ENCODE measurements at places on chromosomes 7 and 10.

DNA sequence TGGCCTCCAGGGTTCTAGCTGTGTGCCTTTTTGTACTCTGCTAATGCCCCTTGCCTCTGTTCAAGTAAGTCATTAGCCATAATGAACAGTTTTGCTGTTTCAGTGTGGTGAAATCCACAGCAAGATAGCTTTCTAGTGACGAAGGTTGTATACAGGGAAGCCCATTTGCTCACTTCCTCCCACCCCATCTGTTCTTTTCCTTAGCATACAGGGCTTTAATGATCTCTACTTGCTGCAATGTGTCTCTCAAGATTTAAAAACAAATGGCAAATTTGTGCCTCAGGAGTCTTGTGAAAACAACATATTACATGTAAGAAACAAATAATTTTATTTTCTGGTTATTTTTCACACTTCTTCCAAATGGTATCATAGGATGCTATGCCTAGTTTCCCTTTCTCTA, 243.2 kb downstream of the CDK14 start:
- no peak for DNase-seq

DNA sequence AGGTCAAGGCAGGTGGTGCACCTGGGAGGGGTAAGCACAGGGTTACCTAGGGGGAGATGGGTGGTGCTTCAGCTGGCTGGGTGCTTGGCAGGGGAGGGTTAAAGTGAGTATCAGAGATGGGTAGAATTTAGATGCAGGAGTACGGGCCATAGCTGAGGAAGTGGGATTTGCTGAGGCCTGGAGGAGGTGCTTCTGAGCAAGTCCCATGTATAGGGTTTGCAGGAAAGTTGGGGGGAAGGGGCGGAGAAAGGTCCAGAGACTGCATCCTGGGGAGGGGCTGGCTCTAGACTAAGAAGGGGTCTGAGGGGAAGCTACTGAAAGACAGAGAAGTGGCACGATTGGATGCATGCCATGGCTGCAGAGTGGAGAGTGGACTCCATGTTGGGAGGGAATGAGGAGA, 281.6 kb upstream of the ZNF32 start:
- DNase-seq, result no peak

DNA sequence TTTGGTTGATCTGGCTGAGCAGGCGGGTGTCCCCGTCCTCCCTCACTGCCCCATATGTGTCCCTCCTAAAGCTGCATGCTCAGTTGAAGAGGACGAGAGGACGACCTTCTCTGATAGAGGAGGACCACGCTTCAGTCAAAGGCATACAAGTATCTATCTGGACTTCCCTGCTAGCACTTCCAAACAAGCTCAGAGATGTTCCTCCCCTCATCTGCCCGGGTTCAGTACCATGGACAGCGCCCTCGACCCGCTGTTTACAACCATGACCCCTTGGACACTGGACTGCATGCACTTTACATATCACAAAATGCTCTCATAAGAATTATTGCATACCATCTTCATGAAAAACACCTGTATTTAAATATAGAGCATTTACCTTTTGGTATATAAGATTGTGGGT, 26.9 kb upstream of the TRIM56 start:
- no peak for DNase-seq

- no peak for DNase-seq
Observed at GRCh38 chr10:132939957-132940790, 2.2 kb downstream of the CFAP46 start.

DNA sequence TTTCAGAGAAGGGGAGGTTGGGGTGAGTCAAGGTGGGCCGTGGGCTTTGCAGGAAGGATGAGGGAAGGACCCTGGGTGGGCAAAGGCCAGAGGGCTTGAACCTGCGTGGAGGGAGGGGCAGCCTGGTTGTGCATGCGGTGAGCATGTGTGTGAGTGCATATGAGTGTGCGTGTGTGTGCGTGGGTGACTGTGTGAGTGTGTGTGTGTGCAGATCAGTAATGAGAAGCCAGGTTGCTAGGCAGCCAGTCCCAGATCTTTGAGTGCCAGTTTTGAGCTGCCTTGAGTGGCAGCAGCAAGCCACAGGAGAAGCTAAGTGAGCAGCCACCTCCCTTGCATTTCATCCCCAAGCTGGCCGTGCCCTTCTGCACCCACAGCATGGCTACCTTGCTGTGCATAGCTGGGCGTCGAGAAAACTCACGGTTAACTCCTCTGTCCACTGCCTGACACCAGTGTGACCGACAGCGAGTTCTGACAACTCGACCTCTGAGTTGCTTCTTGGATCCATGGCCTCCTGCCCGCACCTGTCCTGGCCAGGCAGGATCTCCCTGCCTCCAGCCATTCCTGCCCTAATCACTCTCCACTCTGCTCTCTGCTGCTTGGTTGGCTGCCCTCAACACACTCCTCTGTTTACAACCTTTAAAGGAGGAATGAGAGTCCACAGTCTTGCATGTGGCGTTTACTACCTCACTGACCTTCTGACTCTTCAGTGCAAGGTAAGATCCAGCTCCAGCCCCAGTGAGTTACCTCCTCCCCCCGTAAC, 775.4 kb downstream of the TYW1 start:
- DNase-seq, result no peak

DNA sequence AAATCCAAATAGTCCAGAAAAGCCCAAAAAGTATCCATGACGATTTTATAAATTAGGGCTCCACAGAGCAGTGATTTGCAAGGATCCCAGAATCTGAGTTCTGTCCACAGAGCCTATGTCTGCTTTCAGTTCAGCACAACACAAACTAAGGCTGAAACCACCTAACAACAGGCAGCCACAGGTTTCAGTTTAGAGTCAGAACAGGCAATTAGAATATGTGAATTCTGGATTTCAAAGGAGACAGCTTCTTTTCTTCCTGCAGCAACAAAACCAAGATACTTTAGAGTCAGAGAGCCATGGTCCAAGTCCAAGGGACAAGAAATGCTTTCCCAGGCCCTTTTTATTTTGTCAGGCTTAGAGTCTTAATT, 23.6 kb downstream of the IFIT3 start:
- no peak for DNase-seq

GRCh38 chr10:62471711-62472110, 97.5 kb downstream of the ZNF365 start:
- no peak for DNase-seq

- no peak for DNase-seq
Observed at GRCh38 chr7:131995324-131995723, 438.9 kb upstream of the PODXL start.

DNA sequence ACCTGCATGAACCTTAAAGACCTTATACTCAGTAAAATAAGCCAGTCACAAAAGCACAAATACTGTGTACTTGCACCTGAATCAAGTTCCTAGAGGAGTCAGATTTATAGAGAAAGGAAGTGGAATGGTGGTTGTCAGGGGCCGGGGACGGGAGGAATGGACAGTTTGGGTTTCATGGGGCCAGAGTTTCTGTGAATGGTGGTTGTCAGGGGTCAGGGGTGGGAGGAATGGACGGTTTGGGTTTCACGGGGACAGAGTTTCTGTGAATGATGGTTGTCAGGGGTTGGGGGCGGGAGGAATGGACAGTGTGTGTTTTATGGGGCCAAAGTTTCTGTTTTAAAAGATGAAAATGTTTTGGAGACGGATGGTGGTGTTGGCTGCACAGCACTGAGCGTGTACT, 260.0 kb upstream of the MKI67 start:
- DNase-seq, result no peak

GRCh38 chr10:78959924-78960285, 108.9 kb upstream of the ZMIZ1 start:
- no peak for DNase-seq

DNA sequence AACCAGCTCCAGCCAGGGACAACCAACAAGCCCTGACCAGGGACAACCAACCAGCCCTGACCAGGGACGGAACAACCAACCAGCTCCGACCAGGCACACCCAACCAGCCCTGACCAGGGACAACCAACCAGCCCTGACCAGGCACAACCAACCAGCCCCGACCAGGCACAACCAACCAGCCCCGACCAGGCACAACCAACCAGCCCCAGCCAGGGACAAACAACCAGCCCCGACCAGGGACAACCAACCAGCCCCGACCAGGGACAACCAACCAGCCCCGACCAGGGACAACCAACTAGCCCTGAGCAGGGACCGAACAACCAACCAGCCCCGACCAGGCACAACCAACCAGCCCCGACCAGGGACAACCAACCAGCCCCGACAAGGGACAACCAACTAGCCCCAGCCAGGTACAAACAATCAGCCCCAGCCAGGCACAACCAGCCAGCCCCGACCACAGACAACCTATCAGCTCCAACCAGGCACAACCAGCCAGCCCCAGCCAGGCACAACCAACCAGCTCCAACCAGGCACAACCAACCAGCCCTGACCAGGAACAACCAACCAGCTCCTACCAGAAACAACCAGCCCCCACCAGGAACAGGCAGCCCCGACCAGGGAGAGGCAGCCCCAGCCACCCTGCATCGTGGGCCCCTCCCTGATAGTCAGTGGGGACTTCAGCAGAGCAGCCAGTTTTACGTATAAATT, 56.4 kb downstream of the PROSER2 start:
- no peak for DNase-seq

- no peak for DNase-seq
Observed at GRCh38 chr7:93719546-93719945, 145.0 kb upstream of the CALCR start.

DNA sequence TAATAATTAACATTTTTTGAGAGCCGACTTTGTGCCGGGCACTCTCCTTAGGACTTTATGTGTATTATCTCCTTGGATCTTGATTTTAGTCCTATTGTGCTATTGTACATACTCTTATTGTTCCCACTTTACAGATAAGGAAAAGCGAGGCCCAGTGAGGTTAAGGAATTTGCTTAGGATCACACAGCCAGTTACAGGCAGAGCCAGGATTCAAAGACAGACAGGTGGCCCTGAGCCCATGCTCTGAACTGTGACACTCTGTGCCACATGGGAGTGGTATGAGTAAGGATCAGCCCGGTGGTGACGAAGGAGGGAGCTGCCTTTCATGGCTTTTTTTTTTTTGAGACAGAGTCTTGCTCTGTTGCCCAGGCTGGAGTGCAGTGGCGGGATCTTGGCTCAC, 15.8 kb upstream of the GNA12 start:
- no peak for DNase-seq

DNA sequence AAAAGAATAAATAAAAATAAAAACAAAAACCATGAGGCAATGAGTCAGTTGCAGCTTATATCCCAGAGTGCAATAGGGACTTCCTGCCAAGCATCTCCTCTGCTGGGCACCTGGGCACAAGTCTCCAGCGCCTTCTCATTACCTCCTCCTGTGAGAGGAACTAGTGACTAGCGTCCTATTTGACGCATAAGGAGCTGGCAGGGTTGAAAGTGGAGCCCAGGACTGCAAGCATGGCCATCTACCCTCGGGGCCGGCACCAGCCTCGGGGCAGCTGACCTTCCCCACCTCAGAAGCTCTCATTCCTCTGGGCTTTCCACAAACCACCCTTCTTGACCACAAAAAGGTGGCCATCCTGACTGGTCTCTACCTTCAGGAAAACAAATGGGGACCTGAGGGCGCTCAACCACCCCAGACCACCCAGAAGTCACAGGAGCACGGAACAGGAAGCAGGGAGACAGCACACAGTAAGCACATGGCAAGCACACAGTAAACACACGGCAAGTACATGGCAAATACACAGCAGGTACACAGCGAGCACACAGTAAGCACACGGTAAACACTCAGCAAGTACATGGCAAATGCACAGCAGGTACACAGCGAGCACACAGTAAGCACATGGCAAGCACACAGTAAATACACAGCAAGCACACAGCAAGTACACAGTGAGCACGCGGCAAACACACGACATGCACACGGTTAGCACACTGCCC, 19.1 kb downstream of the CTBP2 start:
- DNase-seq, result no peak

DNA sequence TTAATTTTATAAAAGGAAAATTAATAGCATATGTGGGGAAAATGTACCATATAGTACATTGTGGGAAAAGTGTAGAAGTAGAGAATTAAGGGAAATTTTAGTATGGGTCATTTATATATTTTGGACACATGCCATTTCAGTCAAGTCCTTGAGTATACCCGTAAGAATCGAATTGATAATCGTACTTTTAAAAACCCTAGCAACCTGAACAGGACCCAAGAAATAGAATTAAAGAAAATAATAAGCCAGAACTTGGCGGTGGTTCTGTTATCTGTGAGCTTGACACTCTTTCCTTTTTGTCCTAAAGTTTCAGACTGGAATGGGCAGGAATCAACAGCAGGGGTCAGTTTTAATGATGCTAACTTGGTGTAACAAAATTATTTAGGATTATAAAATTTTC, 221.0 kb downstream of the CDK14 start:
- no peak for DNase-seq

DNA sequence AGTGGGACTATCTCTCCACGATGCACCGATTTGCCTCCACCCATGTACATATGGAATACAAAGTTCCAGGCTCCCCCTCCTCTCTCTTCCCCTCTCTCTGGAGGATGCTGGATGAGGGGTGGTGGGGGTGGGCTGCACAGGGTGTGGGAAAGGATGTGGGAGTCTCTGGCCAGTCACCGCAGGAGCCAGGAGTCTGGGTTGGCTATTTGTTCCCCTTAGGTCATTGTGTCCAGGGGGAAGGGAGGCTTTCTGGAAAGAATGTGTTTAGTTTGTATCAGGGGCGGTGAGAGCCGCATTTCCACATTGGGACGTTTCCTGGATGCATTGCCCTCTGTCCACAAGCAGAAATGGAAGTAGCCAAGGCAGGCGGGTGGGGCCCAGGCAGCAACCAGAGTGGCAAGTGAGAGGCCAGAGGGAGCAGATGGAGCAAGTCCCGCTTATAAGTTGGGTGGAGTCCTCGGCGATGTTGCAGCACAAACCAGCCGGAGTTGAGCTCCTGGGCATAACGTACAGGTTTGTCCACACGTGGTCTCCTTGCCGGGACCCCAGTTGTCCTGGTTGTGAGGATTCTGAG, 63.3 kb downstream of the ZNF777 start:
- DNase-seq, result no peak

DNA sequence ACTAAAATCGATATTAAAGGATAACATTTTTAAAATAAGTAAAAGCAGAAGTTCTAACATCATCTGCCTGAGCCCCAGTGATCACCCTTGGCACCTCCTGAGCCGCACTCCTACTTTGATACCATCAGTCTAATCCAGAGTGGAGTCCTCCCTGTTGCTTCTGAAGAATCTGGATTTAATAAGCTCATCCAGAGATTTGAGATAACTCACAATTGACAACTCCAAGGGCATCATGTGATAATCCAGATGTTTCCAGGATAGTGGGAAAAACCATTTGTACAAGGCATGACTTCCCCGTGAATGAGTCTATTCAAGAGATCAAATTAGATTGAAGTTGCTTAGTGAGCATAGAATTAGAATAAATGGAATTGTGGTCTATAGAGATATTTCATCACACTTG, 475.8 kb upstream of the C7orf33 start:
- no peak for DNase-seq

GRCh38 chr7:44665531-44666213, 59.2 kb downstream of the OGDH start:
- DNase-seq, result no peak

GRCh38 chr10:45424668-45425404, 50.8 kb downstream of the ALOX5 start:
- DNase-seq, result no peak

GRCh38 chr7:149873970-149874643, 338 bp downstream of the ATP6V0E2 start:
- DNase-seq, result no peak

DNA sequence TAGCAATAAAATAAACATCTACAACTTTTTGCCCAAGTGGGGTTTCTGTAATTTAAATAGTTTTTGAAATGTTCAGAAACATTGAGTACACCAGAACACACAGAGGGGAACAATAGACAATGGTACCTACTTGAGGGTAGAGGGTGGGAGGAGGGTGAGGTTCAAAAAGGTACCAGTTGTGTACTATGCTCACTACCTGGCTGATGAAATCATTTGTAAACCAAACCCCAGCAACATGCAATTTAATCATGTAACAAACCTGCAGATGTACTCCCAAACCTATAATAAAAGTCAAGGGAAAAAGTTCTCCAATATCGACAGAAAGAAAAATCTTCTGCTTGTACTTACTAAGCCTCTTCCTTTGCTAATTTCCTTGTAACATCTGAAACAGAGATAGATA, 4.2 kb upstream of the TES start:
- no peak for DNase-seq

Measured in type B pancreatic cell (in vitro differentiated cells).